ENCODE measurements at places on chromosomes 7 and 10. TPM values are rescaled to one million over a fixed set of nuclear protein-coding genes. Genes with fewer than 3 reads are reported as not detected.

Gene CDHR3
- total RNA-seq: 0.93 TPM

Gene MMRN2
- not detected for total RNA-seq

Gene ZNF853
- total RNA-seq: 0.91 TPM

Gene CALML5
- total RNA-seq: not detected

Gene ABCC2
- 0.20 TPM for total RNA-seq

Gene TMEM26
- not detected for total RNA-seq

Gene HOGA1
- not detected for total RNA-seq

Gene GBX1
- total RNA-seq: not detected

Gene OAT
- total RNA-seq: 41.6 TPM

Gene ANKRD22
- 0.12 TPM for total RNA-seq

Gene TMEM176A
- not detected for total RNA-seq

Gene ACSL5
- total RNA-seq: 22.1 TPM

Gene ANKRD61
- total RNA-seq: not detected

Gene ZNF398
- 5.0 TPM for total RNA-seq

Gene CHRM2
- not detected for total RNA-seq

Gene CTAGE15
- not detected for total RNA-seq

Gene PLCE1
- 0.05 TPM for total RNA-seq

Gene CUBN
- 0.41 TPM for total RNA-seq

Gene CYP3A7
- total RNA-seq: not detected

Gene SPDYE1
- total RNA-seq: not detected

Gene VWC2
- total RNA-seq: not detected

Gene ACTL6B
- not detected for total RNA-seq

Gene IQCE
- total RNA-seq: 9.4 TPM

Gene SPDYE2
- total RNA-seq: not detected

Gene EZH2
- 132 TPM for total RNA-seq

Gene FAM13C
- total RNA-seq: not detected

Gene LRRC18
- total RNA-seq: not detected

Gene GRID1
- total RNA-seq: not detected

Gene UNCX
- not detected for total RNA-seq

Gene PTPRN2
- 0.54 TPM for total RNA-seq

Gene MEIG1
- total RNA-seq: 0.81 TPM

Gene STEAP4
- not detected for total RNA-seq

Gene PTEN
- 34.9 TPM for total RNA-seq

Gene BMPR1A
- total RNA-seq: 2.9 TPM

Gene ENKUR
- not detected for total RNA-seq

Gene ZNF3
- total RNA-seq: 13.1 TPM

Gene H2BK1
- not detected for total RNA-seq

Data from activated naive CD4-positive, alpha-beta T cell treated with anti-CD3 and anti-CD28 coated beads for 36 hours (primary cell).